ENCODE measurements at places on chromosomes 3 and 15.

GRCh38 chr3:144380849-144381248, 409.2 kb downstream of the DIPK2A start:
- DNase-seq: no peak

DNA sequence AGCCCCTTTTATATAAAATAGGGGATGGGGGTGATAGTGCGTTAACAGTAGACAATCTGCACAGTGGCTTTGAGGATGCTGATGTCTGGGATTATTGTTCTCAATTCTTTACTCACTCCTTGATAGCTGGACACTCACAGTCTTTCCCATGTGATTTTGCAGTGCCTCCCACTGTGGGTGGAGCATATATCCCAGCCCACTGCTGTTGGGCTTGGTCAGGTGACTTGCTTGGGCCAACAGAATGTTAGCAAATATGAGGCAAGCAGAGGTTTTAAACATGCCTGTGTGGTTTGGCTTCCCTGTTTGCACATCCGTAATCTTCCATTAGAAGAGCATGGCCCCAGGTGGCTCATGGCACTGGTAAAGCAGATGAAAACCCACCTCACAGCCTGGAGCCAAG, 46.5 kb downstream of the CPA3 start:
- DNase-seq: no peak

DNA sequence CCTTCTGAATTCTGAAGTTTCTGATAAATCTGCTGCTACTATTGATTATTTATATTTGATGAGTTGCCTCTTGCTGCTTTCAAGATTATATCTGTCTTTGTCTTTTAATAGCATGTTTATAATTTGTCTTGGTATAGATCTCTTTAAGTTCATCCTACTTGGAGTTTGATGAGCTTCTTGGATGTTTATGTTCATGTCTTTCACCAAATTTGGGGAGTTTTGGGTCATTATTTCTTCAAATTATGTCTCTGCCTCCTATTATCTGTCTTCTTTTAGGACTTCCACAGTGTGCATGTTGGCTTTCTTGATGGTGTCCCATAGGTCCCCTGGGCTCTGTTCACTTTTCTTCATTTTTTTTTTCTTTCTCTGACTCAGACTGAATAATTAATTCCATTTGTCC, 32.3 kb upstream of the EDEM1 start:
- no peak for DNase-seq

GRCh38 chr3:88150806-88151205, 1.0 kb downstream of the C3orf38 start:
- DNase-seq: no peak

DNA sequence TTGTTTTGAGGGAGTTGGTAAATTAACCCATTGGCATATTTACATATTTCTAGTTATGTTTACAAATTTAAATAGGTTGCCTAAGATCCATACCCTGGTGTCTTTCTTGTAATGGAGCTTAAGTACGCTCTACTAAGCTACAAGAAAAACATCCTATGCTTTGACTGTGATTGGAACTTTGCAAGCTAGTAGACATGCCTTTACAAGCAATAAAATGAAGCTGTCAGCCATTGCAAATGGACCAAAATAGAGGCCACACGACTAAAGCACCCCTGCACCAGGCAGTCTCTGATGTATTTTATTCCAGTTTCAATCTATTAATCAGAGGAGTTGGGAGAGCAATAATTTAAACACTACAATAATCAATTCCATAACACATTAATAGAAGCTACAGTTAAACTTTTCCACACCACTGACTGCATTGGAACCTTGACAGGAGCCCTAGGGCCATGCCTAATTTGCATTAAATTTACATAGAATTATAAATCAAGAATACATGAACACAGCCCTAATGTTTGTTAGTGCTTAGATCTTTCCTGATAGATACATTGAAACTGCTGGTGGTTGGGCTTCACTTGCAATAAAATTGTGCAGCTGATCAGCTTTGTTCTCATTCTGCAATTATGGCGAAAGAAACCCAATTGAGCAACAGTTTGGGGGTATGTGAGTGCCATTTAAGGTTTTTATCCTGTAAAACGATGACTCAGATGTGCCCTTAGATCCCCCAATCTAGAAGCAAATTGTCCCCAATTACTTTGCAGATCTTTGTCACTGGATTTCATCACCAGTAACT, 360.1 kb downstream of the LSAMP start:
- DNase-seq: no peak

DNA sequence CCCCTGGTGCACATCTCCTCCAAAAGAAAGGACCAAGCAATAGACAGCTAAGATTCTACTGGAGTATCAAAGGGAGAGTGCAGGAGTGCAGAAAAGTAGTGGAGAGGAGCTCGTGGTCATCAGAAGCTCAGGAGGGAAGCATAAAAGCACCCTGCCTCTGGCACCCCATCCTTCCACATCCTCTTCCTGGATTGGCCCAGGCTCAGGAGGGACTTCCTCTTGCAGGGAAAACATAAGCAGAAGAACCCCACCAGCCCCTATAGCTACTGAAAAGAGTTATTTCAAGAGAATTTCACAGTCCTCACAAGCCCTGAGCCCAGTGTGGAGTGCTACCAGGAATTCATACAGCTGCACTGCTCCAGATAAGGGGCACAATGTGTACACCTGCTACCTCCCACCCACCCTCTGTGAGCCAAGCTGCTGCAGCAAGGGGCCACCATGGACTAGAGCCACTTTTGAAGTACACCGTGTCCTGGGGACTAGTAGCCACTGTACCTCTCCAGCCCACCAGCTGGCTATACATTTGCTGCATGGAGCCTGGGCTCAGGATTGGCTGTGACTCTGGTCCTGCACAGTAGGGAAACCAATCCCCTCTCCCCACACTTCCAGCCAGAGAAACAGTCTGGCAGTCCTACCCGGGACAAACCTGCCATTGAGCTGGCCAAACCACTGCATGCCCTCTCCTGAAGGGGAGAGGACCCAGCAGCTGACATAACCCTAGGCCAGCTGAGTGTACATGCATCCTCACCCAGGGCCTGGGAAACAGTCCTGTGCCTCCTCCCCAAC, 43.0 kb downstream of the CD200R1 start:
- DNase-seq: no peak

DNA sequence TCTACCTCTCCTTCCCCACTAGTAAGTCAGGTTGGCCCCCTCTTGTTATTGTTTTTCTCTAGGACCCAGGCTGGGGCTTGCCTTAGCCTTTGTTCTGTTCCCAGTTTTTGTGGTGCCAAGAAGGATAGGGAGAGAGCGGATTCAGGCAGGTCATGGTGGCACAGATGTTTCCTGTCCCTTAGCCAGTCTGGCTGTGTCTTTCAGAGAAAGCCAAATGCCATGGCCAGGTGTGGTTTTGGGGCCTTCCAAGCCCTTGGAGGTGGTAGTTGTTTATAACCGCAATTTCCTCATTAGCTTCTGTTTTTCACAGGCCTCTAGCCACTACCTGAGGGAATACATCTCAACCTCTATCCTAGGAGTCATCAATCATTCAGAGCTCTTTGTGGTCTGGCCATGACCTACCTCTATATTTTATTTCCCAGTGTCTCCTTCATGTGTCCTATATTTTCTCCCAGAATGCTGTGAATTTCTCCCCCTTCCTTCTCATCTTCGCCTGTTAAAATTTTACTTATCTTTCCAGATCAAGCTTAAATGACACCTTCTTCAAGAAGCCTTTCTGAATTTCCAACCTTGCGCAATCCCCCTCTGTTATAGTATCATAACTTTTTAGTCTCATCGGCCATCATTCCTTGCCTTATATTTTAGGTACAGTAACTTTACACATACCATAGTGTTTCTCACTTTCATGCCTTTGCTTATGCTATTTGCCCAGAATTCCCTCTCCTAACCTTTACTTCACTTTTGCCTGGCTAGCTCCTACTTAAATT, 38.2 kb downstream of the TIMP4 start:
- no peak for DNase-seq

- no peak for DNase-seq
Observed at GRCh38 chr3:108620250-108620649, 30.7 kb downstream of the DZIP3 start.

GRCh38 chr3:135779590-135780235, 185.8 kb upstream of the PPP2R3A start:
- no peak for DNase-seq

GRCh38 chr3:197713477-197713822, 23.3 kb downstream of the RUBCN start:
- no peak for DNase-seq

GRCh38 chr3:188326968-188327367, 173.0 kb downstream of the LPP start:
- DNase-seq: no peak

DNA sequence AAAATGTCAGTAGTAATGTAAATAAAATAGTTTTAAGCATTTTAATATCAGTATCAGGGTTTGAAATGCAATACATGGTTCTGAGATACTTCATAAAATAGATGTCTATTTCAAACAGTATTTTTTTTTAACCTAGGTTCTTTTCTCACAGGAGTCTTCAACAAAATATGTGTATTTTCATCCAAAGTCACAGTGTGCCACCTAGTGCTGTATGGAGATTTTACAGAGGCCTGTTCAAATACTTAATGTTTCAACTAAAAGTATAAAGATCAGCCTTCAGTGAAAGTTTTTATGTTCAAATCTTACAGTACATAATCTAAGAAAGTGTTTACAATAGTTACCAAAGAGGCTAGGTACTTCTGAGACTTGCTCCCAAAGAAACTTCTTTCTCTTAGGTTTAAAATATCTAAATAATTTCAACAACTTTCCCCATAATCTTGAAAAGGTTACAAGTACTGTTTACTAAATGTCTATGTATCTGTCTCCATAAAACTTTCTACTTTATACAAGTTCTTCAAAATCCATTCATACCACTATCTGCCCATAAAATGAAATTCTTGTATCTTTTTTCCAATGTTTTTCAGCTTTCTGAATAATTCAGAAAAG, 38.3 kb downstream of the SCAPER start:
- no peak for DNase-seq

DNA sequence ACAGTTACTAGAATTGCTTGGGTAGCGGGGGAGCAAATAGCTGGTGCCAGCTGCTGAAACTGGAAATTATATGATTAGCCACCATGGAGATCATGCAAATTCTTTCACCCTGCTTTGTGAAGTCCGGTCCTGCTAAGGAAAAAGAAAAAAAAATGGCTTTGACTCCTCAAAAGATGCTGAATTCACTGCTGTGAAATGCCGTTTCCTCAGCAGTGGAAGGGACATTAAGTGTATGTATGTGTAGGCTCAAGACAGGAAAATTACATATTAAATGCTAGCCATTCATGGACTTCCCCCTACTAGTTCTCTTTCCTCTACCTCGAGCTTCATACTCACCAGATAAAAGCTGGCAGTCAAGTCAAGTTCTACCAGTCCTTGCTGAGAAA, 81.9 kb upstream of the ZBED2 start:
- DNase-seq: no peak

DNA sequence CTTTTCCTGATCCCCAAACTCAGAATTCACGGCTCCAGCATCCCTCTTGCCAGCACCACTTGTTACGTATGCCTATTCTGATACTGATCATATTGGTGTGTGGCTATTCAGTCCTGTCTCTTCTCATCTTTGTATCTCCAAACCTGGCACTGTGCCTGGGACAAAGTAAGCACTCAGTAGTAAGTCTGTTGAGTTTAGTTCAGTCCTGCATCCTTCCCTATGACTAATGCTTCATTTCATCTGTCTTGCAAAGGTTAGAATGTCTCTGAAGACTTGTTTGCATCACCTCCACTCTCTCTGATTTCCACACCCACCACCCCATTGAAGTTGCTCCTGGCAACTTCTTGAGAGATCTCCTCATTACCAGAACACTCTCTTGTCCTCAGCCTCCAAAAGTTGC, 80.3 kb downstream of the HMG20A start:
- no peak for DNase-seq

DNA sequence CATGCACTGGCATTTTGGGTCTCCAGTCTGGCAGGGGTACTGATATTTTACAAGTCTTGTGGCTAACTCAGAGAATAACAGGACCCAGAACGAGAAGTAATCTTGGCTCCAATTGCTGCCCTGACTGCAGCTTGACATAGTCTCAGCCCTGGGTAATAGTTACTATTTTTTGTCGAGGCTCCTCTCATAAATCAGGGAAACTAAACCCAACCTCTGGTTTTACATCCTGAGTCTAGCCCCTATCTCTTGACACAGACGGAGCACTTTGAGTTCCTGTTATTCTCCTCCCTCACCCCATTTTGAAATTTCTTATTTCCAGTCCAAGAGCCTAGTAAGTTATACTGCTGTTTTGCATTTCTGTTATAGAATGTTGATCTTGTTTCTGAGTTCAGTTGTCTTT, 276.1 kb upstream of the GOLIM4 start:
- no peak for DNase-seq

GRCh38 chr3:119542168-119542767, 17.1 kb downstream of the CD80 start:
- DNase-seq: no peak

GRCh38 chr15:75702436-75702835, 10.2 kb downstream of the CSPG4 start:
- no peak for DNase-seq

- DNase-seq: no peak
Observed at GRCh38 chr15:84391191-84391590, 155.6 kb downstream of the GOLGA6L4 start.

DNA sequence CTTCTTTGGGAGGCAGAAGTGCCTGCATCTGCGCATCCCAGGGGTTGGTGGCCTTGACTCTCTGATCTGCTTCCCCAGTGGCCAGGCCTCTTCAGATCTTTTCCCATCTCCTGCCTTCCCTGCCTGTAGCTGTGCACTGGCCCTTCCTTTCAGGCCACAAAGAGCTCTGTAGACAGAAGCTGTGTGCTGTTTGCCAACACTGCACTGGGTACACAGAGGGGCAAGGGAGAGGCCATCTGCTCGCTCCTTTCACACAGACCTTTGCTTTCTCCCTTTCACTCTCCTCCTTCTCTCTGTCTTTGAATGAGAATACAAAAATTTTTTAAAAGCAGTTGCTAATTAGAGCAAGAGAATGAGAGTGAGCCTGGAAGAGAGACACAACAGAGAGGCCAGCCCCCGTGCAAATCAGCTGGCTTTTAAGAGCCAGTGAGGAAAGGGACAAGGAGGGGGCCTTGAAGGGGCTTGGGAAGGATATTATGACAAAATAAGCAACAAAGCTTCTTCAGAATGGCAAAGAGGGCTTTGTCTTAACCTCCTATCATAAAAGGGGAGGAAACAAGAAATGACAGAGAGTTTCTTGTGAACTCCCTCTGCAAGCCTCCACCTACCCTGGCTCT, 170.9 kb downstream of the EPHB1 start:
- no peak for DNase-seq

Data from effector memory CD8-positive, alpha-beta T cell (primary cell).